Endothelial cell of umbilical vein (primary cell): ENCODE measurements at places on chromosomes 12 and 14. TPM values are rescaled to one million over a fixed set of nuclear protein-coding genes. Genes with fewer than 3 reads are reported as not detected.

PELI2 gene
- total RNA-seq, result 13.0 TPM in 2 replicates

TESPA1 gene
- total RNA-seq, result not detected in 2 replicates

SOAT2 gene
- total RNA-seq, result not detected in 2 replicates

SYNDIG1L gene
- not detected in 2 replicates for total RNA-seq

RNF212B gene
- not detected in 2 replicates for total RNA-seq

KLRG1 gene
- 2.8 and 4.4 TPM in 2 replicates for total RNA-seq

RASSF9 gene
- 2.3 and 3.6 TPM in 2 replicates for total RNA-seq

STYK1 gene
- 14.6 and 15.2 TPM in 2 replicates for total RNA-seq

REP15 gene
- total RNA-seq, result 4.3 and 4.8 TPM in 2 replicates

HEATR5A gene
- 37.0 and 45.3 TPM in 2 replicates for total RNA-seq

PPP1R13B gene
- total RNA-seq, result 29.3 and 30.0 TPM in 2 replicates

TMEM229B gene
- total RNA-seq, result 0.28 TPM in 1 of 2 replicates, not detected in the other

IFI27 gene
- 72.0 and 126 TPM in 2 replicates for total RNA-seq

SMIM41 gene
- total RNA-seq, result not detected in 2 replicates

TRHDE gene
- total RNA-seq, result not detected in 2 replicates

KLRC2 gene
- not detected in 2 replicates for total RNA-seq
